ENCODE measurements at places on chromosomes 4 and X.

- no peak overlapping the region for H3K4me3 ChIP-seq
- H3K27me3 ChIP-seq = no peaks in the 10 kb centered on the region
- no peak overlapping the region for H3K27ac ChIP-seq
- H3K4me1 ChIP-seq = no peaks in the 10 kb centered on the region
- no peak for DNase-seq
- no peaks in the 10 kb centered on the region for H3K36me3 ChIP-seq
These were observed 100.7 kb upstream of the GRPR start for GRCh38 chrX:16022580-16023200.

DNA sequence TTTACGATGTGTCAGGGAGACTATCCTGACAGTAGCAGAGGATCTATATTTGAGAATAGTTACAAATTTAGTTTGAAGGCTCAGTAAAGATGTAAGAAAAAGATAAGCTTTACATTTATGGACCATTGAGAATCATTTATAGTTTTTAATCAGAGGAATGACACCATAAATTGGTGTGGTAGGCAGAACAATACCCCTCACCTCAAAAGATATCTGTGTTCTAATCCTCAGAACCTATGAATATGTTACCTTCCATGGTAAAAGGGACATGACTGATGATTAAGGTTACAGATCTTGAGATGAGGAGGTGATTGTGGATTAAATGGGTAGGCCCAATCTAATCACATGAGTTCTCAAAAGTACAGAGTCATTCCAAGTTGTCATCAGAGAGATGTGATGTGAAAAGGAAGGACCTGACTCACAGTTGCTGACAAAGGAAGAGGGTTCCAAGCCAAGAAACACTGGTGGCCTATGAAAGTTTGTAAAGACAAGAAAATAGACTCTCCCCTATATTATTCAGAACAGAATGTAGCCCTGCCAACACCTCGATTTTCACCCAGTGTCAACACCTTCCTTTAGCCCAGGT is 27.0 kb downstream of the EREG start:
- H3K27ac ChIP-seq = no peak overlapping the region
- H3K27me3 ChIP-seq = no peaks in the 10 kb centered on the region
- H3K36me3 ChIP-seq = no peaks in the 10 kb centered on the region
- peaks cover 4% of the 10 kb centered on the region for H3K4me1 ChIP-seq

DNA sequence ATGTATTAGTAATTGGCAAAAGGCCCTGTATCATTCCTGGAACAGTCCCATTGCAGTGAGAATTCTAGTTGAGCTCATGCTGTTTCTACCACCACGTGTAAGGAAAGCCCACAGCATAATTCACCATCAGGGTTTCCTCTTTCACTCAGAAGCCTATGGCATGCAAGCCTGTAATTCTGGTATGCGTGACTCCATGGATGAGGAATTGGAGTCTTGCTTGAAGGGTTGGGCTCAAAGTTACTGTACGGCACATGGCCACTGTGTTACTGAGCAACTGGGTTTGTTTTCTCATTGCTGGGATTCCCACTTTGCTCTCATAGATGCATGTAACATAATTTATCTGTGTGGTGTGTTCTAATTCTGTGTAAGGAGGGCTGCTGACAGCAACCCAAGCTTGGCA is 132.3 kb upstream of the NR3C2 start:
- DNase-seq = no peak
- H3K27ac ChIP-seq = peak overlapping the region; percentile 34
- no peak overlapping the region for H3K4me3 ChIP-seq
- peaks cover 5% of the 10 kb centered on the region for H3K4me1 ChIP-seq

GRCh38 chr4:81454499-81454898 is 17.2 kb downstream of the RASGEF1B start:
- no peak overlapping the region for H3K4me3 ChIP-seq
- H3K27me3 ChIP-seq = no peaks in the 10 kb centered on the region
- peaks cover 10% of the 10 kb centered on the region for H3K36me3 ChIP-seq
- no peak for DNase-seq

DNA sequence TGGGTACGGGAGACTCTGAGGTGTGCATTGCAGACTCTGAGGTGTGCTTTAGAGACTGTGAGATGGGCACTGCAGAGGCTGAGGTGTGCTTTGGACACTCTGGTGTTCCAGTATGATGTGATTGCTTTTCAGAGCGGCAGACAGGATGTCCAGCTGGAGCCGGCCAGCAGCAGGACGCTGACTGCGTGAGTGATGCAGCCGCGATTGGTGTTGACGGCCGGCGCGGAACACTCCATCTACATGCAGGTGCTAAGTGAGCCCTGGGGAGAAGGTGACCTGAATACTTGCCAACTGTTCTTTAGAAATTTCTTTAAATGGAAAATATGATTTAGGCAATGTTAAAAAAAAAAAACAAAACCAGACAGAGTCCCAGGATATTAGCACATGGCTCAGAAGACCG is 103.1 kb upstream of the PPP2R3B start:
- H3K4me1 ChIP-seq = no peaks in the 10 kb centered on the region
- H3K36me3 ChIP-seq = no peaks in the 10 kb centered on the region
- H3K27ac ChIP-seq = no peak overlapping the region
- peaks cover 16% of the 10 kb centered on the region for H3K27me3 ChIP-seq

DNA sequence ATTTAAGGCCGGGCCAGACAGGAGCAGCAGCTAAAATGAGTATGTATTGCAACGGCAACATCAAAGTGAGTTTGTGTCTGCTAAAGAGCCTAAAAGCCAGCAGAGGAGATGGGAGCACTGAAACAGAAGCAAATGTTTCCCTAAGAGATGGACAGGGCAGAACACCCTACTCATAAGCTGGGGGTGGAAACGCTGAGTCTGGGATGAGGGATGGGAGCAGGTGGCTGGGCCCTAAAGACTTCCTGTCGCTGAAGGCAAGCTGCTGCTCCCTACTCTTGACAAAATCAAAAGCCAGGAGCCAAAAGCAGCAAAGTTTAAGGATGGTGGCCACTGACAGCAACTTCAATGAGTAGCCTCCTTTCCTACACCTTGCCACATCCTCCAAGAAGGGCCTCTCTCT is 40.6 kb upstream of the NAP1L5 start:
- H3K36me3 ChIP-seq = peaks cover 50% of the 10 kb centered on the region
- peak overlapping the region; percentile 73 for H3K27ac ChIP-seq
- H3K27me3 ChIP-seq = no peaks in the 10 kb centered on the region
- no peak for DNase-seq

DNA sequence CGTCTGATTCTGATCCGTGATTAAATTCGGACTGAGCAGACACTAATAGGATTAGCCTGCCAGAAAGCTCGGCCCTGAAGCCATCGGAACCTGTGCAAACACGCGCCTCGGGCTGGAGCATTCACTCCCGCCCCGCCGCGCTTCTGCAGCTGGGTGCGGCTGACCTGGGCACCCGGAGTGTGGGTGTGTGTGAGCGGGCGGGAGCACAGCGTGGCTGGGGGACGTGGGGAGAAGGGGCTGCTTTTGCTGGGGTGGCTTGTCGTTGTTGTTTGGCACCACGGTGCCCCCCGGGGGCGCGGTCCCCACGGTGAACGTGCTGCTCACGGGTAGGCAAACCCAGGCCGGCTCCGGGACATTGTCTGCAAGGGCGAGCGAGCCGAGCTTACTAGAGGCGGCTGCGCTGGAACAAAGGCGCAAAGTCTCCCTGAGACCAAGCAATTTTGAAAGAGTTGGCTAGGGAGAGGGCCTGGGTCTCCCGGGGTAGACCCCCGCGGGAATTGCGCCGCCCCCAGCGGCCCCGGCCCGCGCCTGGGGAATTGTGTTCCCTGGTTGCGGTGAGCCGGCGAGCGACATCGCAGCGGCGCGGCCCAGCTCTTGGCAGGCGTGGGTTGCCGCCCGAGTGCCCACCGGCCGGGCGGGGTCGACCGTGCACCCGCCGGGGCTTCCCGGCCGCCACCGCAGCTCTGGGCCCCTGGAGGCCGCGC is 1.4 kb downstream of the MAMLD1 start:
- DNase-seq = no peak
- H3K27ac ChIP-seq = no peak overlapping the region
- H3K4me3 ChIP-seq = peak overlapping the region; percentile 56
- peaks cover 16% of the 10 kb centered on the region for H3K4me1 ChIP-seq
- H3K27me3 ChIP-seq = peaks cover 60% of the 10 kb centered on the region

- peaks cover 16% of the 10 kb centered on the region for H3K4me1 ChIP-seq
- no peak overlapping the region for H3K27ac ChIP-seq
- H3K27me3 ChIP-seq = no peaks in the 10 kb centered on the region
- DNase-seq = no peak
These were observed 86.9 kb upstream of the SHISA3 start for GRCh38 chr4:42310358-42310757.

GRCh38 chr4:83417566-83417965 is 38.1 kb downstream of the HELQ start:
- peak overlapping the region; percentile 78 for H3K27ac ChIP-seq
- DNase-seq = no peak
- H3K4me1 ChIP-seq = peaks cover 20% of the 10 kb centered on the region
- no peak overlapping the region for H3K4me3 ChIP-seq
- peaks cover 15% of the 10 kb centered on the region for H3K36me3 ChIP-seq
- no peaks in the 10 kb centered on the region for H3K27me3 ChIP-seq

All from mesothelial cell of epicardium (in vitro differentiated cells).